Neural progenitor cell (in vitro differentiated cells): ENCODE measurements at places on chromosomes 12 and 14.
A peak's percentile ranks its signal among the peaks of the same experiment; 100 is the strongest.

- DNase-seq, result no peak
Measured at GRCh38 chr14:102892651-102893050, 29.8 kb upstream of the AMN start.

DNA sequence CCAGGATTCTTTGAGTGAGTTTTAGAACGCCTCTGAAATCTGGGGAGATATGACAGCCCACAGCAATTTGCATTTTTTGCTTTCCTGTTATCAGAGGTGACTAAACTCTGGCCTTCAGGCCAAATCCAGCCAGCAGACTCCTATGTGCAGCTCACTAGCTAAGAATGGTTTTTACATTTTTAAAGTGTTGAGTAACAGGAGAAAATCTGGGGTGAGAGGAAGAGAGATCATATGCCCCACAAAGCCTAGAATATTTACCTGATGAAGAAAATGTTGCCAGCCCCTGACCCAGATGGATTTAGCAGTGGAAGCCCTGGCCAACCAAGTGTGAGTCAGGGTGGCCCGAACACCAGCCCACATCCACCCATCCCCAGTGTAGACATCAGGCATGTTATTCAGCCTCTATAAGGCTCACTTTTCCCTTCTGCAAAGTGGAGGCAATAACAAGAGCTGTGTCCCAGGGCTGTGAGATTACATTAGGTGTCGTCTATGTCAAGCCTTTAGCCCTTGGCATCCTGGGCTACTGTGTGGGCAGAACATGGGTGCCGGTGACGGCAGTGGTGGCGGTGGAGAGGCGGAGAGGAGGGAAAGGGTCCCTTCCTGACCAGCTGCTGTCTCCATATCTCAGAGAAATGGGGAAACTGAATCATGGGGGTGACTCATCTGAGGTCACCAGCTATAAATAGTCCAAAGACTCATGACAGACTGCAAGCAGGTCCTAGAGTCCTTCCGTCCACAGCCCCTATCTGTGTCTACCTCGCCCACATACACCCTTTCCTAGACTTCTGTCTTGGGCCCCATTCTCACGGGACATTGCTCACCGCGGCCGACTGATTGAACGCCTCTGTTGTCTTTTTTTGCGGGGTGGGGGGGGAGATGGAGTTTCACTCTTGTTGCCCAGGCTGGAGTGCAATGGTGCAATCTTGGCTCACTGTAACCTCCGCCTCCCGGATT is 32.6 kb upstream of the CD9 start:
- no peak for DNase-seq

DNA sequence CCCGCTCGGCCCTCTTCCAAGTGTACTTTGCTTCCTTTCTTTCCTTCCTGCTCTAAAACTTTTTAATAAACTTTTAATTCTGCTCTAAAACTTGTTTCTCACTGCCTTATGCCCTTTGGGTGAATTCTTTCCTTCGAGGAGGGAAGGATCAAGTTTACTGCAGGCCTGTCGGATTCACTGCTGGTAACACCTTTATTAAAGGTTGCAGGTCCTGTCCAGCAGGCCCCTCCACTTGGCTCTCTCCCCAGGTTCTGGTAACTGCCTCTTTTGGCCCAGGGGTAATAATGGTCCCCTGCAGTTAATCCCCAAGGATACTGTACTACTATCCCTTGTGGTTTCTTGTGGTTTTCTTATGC is 152.7 kb upstream of the EEA1 start:
- DNase-seq, result no peak

- DNase-seq, result peak; percentile 84
Measured at GRCh38 chr12:57456145-57456700, 1.1 kb downstream of the INHBE start.

DNA sequence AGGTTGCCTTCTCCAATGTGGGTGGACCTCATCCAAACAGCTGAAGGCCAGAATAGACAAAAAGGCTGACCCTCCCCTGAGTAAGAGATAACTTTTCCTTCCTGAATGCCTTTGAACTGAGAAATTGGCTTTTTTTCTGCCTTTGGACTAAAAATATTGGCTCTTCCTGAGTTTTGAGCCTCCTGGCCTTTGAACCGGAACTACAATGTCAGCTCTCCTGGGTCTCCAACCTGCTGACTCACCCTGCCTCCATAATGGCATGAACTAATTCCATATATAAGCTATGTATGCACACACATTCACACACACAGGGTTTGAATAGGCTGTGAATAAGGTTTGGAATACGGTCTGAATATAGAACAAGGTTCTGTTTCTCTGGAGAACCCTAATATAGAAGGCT is 39.7 kb upstream of the TMEM260 start:
- DNase-seq, result no peak

GRCh38 chr14:44417809-44418208 is 89.3 kb downstream of the FSCB start:
- DNase-seq, result no peak

GRCh38 chr12:7915661-7916403 is 20.2 kb downstream of the SLC2A3 start:
- DNase-seq, result no peak

GRCh38 chr12:26100666-26101349 is 24.0 kb downstream of the BHLHE41 start:
- no peak for DNase-seq

- DNase-seq, result no peak
Measured at GRCh38 chr14:90534838-90535555, 138.2 kb downstream of the CALM1 start.

DNA sequence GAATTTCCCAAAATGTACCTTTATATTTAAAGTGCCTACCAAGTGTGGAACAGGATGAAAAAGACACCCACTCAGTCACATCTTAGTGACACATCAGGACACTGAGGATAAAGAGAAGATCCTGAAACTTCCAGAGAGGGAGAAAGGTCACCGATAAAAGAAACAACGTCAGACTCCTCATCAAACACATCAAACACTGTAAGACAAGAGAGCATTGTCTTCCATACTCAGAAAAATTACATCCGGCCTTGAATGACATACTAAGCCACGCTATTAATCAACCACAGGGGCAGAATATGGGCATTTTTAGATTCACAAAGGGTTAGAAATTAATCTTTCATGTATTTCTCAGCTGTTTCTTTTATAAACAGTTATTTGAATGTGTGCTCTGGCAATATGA is 490.3 kb downstream of the APAF1 start:
- DNase-seq, result no peak

- no peak for DNase-seq
Measured at GRCh38 chr12:131915823-131916222, 13.3 kb upstream of the PUS1 start.

DNA sequence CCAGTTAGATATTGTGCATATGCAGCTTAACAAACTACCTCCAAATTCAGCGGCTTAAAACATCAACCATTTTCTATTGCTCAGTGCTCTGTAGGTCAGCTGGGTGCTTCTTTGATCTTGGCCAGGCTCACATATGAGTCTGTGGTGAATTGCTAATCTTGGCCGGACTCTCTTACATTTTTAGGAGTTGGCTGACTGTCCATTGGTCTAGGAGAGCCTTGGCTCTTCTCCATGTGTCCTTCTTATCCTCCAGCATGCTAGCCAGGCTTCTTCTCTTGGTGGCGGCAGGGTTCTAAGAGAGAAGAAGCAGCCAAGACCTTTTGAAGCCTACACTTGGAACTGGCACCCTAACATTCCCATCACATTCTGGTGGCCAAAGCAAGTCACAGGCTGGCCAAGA is 174.3 kb upstream of the PWP1 start:
- DNase-seq, result no peak

DNA sequence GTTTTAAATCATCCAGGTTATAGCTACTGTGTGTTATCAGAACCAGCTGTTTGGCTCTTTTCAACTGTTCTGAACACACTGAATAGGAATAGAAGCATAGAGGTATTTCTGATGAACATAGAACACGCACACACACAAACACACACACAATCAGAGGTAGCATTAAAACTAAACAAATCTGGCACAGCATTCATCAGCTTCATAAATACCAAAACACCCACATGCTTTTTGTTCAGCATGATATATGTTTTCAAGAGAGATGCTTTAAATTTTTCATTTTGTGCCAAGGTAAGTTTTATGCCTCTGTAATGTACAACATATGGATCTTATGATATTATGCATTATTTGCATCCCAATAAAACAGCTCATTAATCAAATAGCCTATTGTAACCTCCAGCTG is 208.6 kb downstream of the GALC start:
- DNase-seq, result no peak

DNA sequence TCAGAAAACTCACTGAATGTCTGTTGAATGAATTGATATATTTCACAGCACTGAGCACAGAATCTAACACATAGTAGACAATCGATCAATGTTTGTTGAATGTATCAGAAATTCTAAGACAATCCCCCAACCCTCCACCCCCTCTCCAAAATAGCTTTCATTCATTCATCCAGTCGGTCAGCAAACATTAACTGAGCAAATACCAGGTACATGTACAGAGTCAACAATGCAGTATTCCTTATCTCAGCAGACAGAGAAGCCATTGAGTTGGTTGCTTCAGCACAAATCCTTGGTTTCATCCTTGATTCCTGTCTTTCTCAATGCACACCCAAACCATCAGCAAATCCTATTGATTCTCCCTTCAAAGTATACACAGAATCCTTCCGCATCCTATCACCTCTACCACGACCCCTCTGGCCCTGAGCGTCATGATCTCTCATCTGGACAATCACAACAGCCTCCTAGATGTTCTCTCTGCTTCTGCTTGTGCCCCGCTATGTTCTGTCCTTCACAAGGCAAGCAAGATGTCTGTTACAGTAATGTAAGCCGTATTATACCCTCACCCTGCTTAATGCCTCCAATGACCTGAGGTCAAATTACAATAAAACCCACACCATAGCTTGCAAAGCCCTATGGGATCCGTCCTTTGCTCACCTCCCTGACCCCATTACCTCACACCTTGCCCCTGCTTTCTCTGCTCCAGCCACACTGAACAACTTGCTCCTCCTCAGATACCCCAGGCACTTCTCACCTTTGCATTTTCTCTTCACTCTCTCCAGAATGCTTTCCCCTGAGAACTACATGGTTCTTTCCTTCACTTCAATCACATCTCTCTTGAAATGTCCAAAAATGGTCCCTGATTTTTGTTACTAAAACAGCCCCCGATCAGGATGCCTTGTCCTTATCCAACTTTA is 738.1 kb upstream of the TBX3 start:
- no peak for DNase-seq
